Esophagus mucosa (tissue), 1 donor: ENCODE measurements at places on chromosomes 6 and 20. TPM values are rescaled to one million over a fixed set of nuclear protein-coding genes. Genes with fewer than 3 reads are reported as not detected.

MEI4 gene
- total RNA-seq: not detected

KCNB1 gene
- 0.52 TPM for total RNA-seq

LCA5 gene
- 0.80 TPM for total RNA-seq

PHF10 gene
- 25.4 TPM for total RNA-seq

HLA-DOA gene
- 1.4 TPM for total RNA-seq

EYA2 gene
- 27.7 TPM for total RNA-seq

PDRG1 gene
- 12.2 TPM for total RNA-seq

SRMS gene
- total RNA-seq: 0.44 TPM

NKAIN2 gene
- not detected for total RNA-seq

ARMC2 gene
- 2.0 TPM for total RNA-seq

LRFN2 gene
- 0.32 TPM for total RNA-seq

TNFRSF21 gene
- total RNA-seq: 64.6 TPM

GPR6 gene
- total RNA-seq: not detected

TRIM40 gene
- total RNA-seq: not detected

FOXC1 gene
- total RNA-seq: 6.5 TPM

XKR7 gene
- not detected for total RNA-seq

PHACTR3 gene
- not detected for total RNA-seq

SNAP25 gene
- 0.08 TPM for total RNA-seq

SIRPD gene
- not detected for total RNA-seq

EFCAB8 gene
- total RNA-seq: 0.48 TPM

NTSR1 gene
- total RNA-seq: not detected

GLP1R gene
- total RNA-seq: 0.08 TPM

GGTLC1 gene
- total RNA-seq: not detected

SESN1 gene
- total RNA-seq: 8.2 TPM

MYBL2 gene
- 17.1 TPM for total RNA-seq

ZC2HC1B gene
- not detected for total RNA-seq

DDX27 gene
- total RNA-seq: 24.7 TPM

LTB gene
- total RNA-seq: 1.1 TPM

ME1 gene
- 32.4 TPM for total RNA-seq

PRDM13 gene
- total RNA-seq: not detected

GPANK1 gene
- 8.2 TPM for total RNA-seq

CLDN20 gene
- not detected for total RNA-seq

C6orf52 gene
- 0.84 TPM for total RNA-seq

TSPYL1 gene
- total RNA-seq: 54.0 TPM

CGAS gene
- total RNA-seq: 8.6 TPM

TMEM74B gene
- total RNA-seq: 1.4 TPM

FKBP1C gene
- not detected for total RNA-seq

SLC22A1 gene
- 0.44 TPM for total RNA-seq

ECT2L gene
- not detected for total RNA-seq

ALDH5A1 gene
- total RNA-seq: 13.4 TPM

PERP gene
- 675 TPM for total RNA-seq

MUC22 gene
- total RNA-seq: 0.88 TPM

GPSM3 gene
- total RNA-seq: 2.2 TPM

SMOC2 gene
- 1.9 TPM for total RNA-seq

ZNF334 gene
- total RNA-seq: 2.0 TPM

SYNCRIP gene
- 90.9 TPM for total RNA-seq

FAM209B gene
- total RNA-seq: 0.44 TPM

DDO gene
- total RNA-seq: 0.08 TPM

ARHGAP18 gene
- total RNA-seq: 5.3 TPM

FAM217A gene
- not detected for total RNA-seq
